ENCODE measurements at places on chromosomes 7 and 10. TPM values are rescaled to one million over a fixed set of nuclear protein-coding genes. Genes with fewer than 3 reads are reported as not detected.

Gene CYP26A1
- not detected for total RNA-seq

Gene MBL2
- total RNA-seq = not detected

Gene LIPJ
- total RNA-seq = 0.22 TPM

Gene NCF1
- 13.0 TPM for total RNA-seq

Gene NPY4R2
- not detected for total RNA-seq

Gene AS3MT
- 2.5 TPM for total RNA-seq

Gene PODXL
- 0.57 TPM for total RNA-seq

Gene VKORC1L1
- total RNA-seq = 7.8 TPM

Gene SFTPA1
- total RNA-seq = not detected

GRCh38 chr10:11218395-11218794 lies 200.7 kb downstream of the CELF2 start:
- H3K36me3 ChIP-seq = peaks cover 6% of the 10 kb centered on the region
- no peak for DNase-seq
- no peaks in the 10 kb centered on the region for H3K27me3 ChIP-seq

- peaks cover 11% of the 10 kb centered on the region for H3K4me1 ChIP-seq
- no peaks in the 10 kb centered on the region for H3K36me3 ChIP-seq
- no peaks in the 10 kb centered on the region for H3K27me3 ChIP-seq
- H3K27ac ChIP-seq = no peak overlapping the region
- DNase-seq = no peak
Observed at GRCh38 chr7:493661-494251, 25.9 kb downstream of the PDGFA start.

DNA sequence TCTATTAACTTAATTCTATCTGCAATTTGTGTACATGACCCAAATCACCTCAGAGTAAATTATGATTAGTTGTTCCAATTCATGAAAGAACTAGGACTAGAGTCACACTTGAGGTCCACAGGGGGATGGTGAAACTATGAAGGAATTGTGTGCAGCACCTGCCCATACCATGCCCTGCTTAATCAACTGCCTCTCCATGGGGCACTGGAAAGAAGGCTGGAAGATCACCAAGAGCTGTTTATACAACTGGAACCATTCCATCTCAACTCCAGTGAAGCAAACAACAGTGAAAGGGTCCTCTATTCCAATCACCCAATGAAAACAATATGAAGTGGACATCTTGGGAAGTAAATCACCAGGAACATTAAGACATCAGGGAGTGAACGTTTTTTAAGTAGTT lies 98.7 kb upstream of the SEMA3D start:
- H3K27ac ChIP-seq = no peak overlapping the region
- no peaks in the 10 kb centered on the region for H3K36me3 ChIP-seq
- H3K4me1 ChIP-seq = peaks cover 11% of the 10 kb centered on the region
- H3K4me3 ChIP-seq = no peak overlapping the region

DNA sequence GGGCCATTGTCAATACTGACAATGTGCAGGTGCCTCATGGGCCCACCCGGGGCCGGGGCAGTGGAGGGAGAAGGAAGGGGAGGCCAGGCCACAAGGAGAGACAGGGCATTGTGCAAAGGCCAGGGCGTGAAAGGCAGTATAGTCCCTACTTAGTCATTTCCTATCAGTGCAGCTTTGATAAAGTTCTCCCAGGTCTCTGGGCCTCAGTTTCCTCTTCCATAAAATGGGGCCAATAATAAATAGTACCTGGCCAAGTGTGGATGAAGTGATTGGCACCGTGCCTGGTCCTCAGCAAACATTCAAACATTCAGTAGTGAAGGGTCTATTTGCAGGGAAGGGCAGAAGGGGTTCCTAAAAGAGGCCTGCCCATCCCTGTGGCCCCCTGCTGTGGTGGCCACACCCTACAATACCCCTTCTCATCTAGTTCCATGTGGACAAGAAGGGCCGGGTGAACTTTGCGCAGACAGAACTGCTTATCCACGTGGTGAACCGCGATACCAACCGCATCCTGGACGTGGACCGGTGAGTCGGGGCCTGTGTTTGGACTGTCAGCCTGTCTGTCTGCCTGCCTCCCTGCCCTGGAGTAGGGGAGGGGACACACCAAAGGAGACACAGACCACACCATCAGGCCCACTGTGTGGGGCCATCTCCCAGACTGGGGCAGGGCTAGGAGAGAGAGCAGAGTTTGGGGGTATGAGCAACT lies 36.9 kb upstream of the VSIR start:
- peaks cover 2% of the 10 kb centered on the region for H3K36me3 ChIP-seq
- H3K4me1 ChIP-seq = no peaks in the 10 kb centered on the region
- H3K27me3 ChIP-seq = no peaks in the 10 kb centered on the region
- H3K4me3 ChIP-seq = no peak overlapping the region

- no peaks in the 10 kb centered on the region for H3K27me3 ChIP-seq
- H3K4me3 ChIP-seq = no peak overlapping the region
- H3K27ac ChIP-seq = no peak overlapping the region
- no peak for DNase-seq
- peaks cover 9% of the 10 kb centered on the region for H3K4me1 ChIP-seq
Observed at GRCh38 chr10:72175149-72175548, 40.7 kb upstream of the ANAPC16 start.

GRCh38 chr10:119518176-119518575 lies 24.3 kb downstream of the RGS10 start:
- H3K27me3 ChIP-seq = no peaks in the 10 kb centered on the region
- no peak for DNase-seq
- H3K36me3 ChIP-seq = no peaks in the 10 kb centered on the region
- peak overlapping the region; percentile 66 for H3K4me3 ChIP-seq
- H3K4me1 ChIP-seq = peaks cover 29% of the 10 kb centered on the region

DNA sequence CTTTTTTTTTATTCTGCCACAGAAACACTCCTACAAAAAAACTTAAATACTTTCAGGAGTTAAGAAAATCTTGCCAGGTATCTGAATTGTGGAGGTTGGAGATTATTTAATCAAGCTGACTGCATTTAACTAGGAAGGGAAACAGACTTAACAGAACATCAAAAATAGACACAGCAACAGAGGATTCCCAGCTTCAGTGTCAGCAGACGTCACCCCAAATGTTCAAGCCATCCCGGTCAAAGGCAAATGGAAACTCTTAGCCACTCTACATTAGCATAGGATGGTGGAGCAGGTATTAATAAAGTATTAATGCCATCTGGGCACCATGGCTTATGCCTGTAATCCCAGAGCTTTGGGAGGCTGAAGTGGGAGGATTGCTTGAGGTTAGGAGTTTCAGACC lies 139.7 kb upstream of the SVIL start:
- H3K27me3 ChIP-seq = peaks cover 12% of the 10 kb centered on the region
- H3K27ac ChIP-seq = no peak overlapping the region
- DNase-seq = no peak
- H3K36me3 ChIP-seq = peaks cover 12% of the 10 kb centered on the region
- H3K4me1 ChIP-seq = peaks cover 9% of the 10 kb centered on the region
- no peak overlapping the region for H3K4me3 ChIP-seq

DNA sequence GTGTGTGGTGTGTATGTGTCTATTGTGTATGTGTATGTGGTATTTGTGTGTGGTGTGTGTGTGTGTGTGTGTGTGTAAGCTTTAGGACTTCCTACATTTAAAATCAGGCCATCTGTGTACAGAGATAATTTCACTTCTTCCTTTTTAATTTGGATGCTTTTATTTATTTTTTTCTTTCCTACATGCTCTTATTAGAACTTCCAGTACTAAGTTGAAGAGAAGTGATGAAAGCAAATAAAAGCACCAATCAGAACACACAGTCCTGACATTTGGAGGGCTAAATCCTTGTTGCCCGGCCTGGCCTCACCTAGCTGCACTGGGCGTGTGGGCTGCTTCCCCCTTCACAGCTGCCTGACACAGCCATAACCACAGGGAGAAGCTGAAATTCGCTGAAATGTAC lies 3.8 kb upstream of the MRC1 start:
- H3K27ac ChIP-seq = no peak overlapping the region
- H3K36me3 ChIP-seq = no peaks in the 10 kb centered on the region
- DNase-seq = no peak
- no peaks in the 10 kb centered on the region for H3K4me1 ChIP-seq
- H3K4me3 ChIP-seq = no peak overlapping the region

- DNase-seq = no peak
- no peak overlapping the region for H3K4me3 ChIP-seq
- no peaks in the 10 kb centered on the region for H3K4me1 ChIP-seq
- H3K27ac ChIP-seq = no peak overlapping the region
- no peaks in the 10 kb centered on the region for H3K27me3 ChIP-seq
Observed at GRCh38 chr10:113103131-113103840, 153.2 kb downstream of the TCF7L2 start.

DNA sequence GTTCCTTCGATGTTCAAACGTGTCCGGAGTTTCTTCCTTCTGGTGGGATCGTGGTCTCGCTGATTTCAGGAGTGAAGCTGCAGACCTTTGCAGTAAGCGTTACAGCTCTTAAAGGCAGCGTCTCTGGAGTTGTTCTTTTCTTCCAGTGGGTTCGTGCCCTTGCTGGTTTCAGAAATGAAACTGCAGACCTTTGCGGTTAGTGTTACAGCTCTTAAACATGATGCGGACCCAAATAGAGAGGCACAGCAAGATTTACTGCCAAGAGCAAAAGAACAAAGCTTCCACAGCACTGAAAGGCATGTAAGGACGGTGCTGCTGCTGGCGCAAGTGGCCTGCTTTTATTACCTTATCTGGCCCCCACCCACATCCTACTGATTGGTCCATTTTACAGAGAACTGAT lies 931.4 kb downstream of the IPMK start:
- H3K27me3 ChIP-seq = no peaks in the 10 kb centered on the region
- no peaks in the 10 kb centered on the region for H3K36me3 ChIP-seq
- H3K4me3 ChIP-seq = no peak overlapping the region
- no peaks in the 10 kb centered on the region for H3K4me1 ChIP-seq
- no peak for DNase-seq
- H3K27ac ChIP-seq = no peak overlapping the region

- H3K27me3 ChIP-seq = no peaks in the 10 kb centered on the region
- H3K36me3 ChIP-seq = no peaks in the 10 kb centered on the region
- DNase-seq = no peak
Observed at GRCh38 chr10:6299234-6299633, 96.5 kb downstream of the PFKFB3 start.

- H3K4me3 ChIP-seq = peak overlapping the region; percentile 99
- H3K36me3 ChIP-seq = peaks cover 23% of the 10 kb centered on the region
- H3K4me1 ChIP-seq = peaks cover 46% of the 10 kb centered on the region
- H3K27me3 ChIP-seq = no peaks in the 10 kb centered on the region
- no peak for DNase-seq
Observed at GRCh38 chr10:7819121-7819460, 786 bp downstream of the TAF3 start.

DNA sequence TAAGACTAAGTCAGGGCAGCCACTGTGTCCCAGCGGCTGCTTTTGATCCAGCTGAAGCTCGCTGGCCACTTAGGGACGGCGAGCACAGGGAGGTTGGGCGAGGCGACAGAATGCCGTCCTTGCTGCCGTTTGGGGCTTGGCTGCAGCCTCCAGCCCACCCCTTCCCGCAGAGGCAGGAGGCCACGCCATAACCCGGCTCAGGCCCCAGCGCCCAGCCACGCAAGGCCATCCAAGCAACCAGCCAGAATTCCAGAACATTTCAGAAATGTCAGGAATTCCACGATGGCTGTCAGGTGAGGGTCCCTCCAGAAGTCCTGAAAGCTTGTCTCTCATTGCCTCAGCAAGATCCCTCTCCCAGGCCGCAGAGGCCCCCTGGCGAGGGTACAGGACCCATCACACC lies 479.1 kb upstream of the FOXK1 start:
- H3K27me3 ChIP-seq = no peaks in the 10 kb centered on the region
- no peak for DNase-seq
- no peaks in the 10 kb centered on the region for H3K36me3 ChIP-seq
- H3K4me3 ChIP-seq = no peak overlapping the region
- H3K27ac ChIP-seq = no peak overlapping the region
- peaks cover 12% of the 10 kb centered on the region for H3K4me1 ChIP-seq

GRCh38 chr10:55641601-55642000 lies 719.5 kb downstream of the ZWINT start:
- H3K4me3 ChIP-seq = no peak overlapping the region
- H3K36me3 ChIP-seq = no peaks in the 10 kb centered on the region
- H3K27ac ChIP-seq = no peak overlapping the region

DNA sequence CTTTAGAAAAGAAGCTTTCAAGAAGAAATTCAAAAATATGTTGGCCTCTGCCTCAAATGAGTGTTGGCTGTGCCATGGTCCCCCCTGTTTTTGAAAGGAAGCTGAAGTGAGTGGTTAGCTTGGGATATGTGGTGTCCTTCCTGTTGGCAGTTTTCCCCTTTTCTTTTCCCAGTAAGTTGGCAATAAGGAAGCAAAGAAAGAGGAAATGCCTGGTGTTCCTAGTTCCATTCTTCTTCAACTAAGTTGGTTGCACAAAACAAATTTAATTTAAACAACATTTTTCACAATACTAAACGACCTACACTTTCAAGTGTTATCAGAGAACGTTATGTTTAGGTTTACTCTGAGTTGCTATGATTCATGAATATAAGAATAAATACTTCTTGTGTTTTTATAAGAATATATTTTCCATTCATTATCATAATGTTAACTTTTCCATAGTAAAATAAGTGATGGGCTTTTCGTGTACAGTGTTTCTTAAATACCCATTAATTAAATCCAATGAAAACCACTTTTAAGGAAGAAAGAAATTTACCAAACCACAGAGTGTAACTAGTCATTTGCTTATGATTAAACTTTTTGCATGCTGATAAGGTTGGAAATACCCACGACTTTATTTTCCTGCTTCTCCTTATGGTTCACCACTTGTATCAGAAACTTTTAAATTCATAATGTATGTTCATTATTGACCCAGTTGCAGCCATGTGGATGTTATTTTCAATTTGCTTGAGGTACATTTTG lies 7.7 kb downstream of the HDAC9 start:
- H3K36me3 ChIP-seq = no peaks in the 10 kb centered on the region
- no peaks in the 10 kb centered on the region for H3K27me3 ChIP-seq
- no peak overlapping the region for H3K27ac ChIP-seq
- H3K4me1 ChIP-seq = no peaks in the 10 kb centered on the region
- no peak for DNase-seq

- H3K36me3 ChIP-seq = peaks cover 8% of the 10 kb centered on the region
- peaks cover 36% of the 10 kb centered on the region for H3K27me3 ChIP-seq
- H3K4me1 ChIP-seq = no peaks in the 10 kb centered on the region
- no peak for DNase-seq
Observed at GRCh38 chr10:67225226-67225625, 299.4 kb downstream of the LRRTM3 start.

DNA sequence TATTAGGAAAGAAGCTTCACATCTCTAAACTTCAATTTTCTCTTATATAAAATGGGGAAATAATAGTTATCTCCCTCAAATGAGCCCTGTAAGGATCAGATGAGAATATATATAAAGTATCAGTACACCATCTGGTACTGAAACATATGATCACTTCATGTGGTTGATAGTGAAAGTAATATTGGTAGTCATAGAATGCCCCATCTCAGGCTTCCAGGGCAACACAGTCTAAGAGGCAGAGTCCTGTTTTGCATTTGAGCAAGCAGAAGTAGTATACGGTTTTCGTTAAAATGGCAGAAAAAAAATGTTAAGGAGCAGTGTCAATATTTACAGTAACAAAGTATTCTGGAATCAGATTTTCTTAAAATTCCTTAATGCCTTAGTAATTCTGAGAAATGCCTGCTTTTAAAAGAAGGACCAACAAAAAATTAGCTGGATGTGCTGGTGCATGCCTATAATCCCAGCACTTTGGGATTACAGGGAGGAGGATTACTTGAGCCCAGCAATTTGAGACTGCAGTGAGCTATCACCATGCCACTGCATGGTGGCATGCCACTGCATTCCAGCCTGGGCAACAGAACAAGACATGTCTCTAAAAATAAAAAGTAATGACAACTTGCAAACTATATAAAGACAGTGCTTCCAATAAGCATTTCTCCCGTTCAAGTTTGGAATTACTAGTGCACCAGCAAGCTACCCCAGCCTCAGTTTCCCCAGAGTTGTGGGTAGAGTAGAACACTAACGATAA lies 19.8 kb downstream of the KBTBD2 start:
- no peak for DNase-seq
- peaks cover 5% of the 10 kb centered on the region for H3K4me1 ChIP-seq
- H3K36me3 ChIP-seq = peaks cover 36% of the 10 kb centered on the region
- H3K4me3 ChIP-seq = no peak overlapping the region
- no peaks in the 10 kb centered on the region for H3K27me3 ChIP-seq
- peak overlapping the region; percentile 2 for H3K27ac ChIP-seq

Measured in naive thymus-derived CD8-positive, alpha-beta T cell (primary cell).